Motor neuron (in vitro differentiated cells): ENCODE measurements at places on chromosomes 7 and 10.

- ATAC-seq, result no peak
Measured at GRCh38 chr10:69279110-69279509, 814 bp downstream of the HK1 start.

DNA sequence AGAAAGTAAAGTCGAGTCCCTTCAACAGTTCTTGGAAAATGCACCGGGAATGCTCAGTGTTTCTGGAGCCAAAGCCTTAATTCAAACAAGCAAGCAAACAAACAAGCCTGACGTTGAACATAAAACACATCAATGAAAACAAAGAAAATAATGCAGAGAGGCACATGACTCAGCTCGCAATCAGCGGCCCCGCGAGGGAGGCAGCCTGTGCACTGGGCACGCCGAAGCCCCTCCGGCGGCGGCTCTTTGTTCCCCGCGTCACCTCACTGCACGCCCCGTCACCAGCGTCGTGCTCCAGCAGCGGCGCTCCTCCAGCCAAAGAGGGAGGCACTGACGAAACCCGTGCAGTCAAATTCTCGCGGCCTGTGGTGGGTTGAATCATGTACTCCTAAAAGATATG, 151.5 kb downstream of the DNAJB6 start:
- no peak for ATAC-seq

- ATAC-seq, result peak; percentile 60
Measured at GRCh38 chr10:93495654-93496321, 624 bp upstream of the CEP55 start.

DNA sequence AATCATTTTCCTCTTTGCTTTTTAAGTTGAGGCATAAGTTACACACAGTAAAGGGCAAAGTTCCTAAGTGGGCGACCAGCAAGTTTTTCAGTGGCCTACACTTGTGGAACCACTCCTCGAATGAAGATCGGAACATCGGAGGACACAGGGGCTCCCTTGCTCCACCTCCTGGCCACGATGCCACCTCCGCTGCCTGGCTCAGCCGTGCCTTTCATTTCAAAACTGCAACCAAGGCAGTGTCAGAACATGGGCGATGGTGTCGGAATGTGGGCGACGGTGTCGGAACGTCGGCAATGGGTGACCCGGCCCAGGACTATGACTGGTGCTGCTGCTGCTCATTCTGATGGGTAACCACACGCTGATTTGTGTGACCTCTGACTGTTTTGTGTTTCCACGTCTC, 9.6 kb upstream of the VIPR2 start:
- ATAC-seq, result no peak

- no peak for ATAC-seq
Measured at GRCh38 chr7:46577394-46577793, 656.3 kb upstream of the IGFBP3 start.

DNA sequence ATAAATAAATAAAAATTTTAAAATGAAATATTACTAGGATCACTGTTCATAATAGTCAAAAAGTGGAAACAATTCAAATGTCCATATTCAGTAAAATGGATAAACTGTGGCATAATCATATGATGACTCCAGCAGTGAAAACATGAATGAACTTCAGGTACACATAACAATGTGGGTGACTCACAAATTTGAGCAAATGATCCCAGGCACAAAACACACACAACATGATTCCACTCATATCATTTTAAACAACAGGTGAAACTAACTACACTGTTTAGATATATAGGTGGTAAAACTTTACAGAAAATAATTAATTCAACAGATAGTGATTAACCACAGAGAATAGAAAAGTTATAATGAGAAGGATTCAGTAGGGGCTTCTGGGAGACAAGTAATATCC, 14.7 kb upstream of the SAMD8 start:
- ATAC-seq, result no peak

GRCh38 chr7:128215739-128216138, 25.3 kb upstream of the LEP start:
- ATAC-seq, result no peak

- no peak for ATAC-seq
Measured at GRCh38 chr10:112706577-112706976, 243.5 kb upstream of the TCF7L2 start.

GRCh38 chr7:107387128-107387527, 82.7 kb upstream of the GPR22 start:
- ATAC-seq, result no peak

- ATAC-seq, result no peak
Measured at GRCh38 chr7:114026486-114027089, 107.8 kb upstream of the PPP1R3A start.

GRCh38 chr7:132417103-132417906, 159.0 kb downstream of the PLXNA4 start:
- ATAC-seq, result peak; percentile 85

GRCh38 chr10:77633376-77633775, 4.2 kb downstream of the KCNMA1 start:
- no peak for ATAC-seq

DNA sequence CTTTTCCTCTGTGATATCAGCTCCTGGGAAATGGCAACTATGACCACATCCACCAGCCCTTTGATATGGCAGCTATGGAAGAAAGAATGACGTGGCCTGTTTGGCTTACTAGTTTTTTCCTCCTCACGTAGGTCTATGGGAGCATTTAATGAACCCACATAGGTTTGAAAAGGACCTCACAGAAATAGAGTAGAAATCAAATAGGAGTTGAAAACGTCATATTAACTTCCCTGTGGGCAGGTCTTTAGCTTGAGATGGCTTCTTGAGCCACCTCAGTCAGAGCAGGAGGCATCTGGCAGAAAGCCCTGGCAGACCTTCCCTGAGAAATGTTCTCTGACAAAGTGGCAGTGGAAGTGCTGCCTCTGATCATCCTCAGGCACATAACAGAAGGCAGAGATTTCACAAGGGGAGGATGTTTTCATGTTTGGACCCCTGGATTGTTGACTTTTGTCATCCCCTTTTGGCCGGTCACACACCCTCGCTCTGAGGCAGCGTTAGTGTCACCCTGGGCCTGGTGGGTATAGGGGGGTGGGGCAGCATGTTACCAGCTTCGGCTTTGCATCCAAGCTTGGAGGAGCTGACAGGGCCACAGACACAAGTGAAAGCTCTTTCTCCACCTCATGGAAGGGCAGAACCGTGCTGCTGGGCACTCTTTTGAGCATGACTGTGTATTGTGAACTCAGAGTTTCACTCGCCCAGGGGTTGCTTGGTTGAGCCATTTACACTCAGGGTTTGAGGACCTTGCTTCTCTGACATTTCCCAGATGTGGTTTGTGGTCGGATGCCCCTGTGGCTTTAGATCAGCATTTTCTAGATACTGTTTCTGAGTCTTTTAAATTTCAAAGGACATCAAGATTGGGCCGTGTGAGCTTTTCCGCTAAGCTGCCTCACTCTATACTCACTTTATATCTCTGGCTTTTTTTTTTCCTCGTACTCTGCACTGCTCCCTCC, 184.2 kb downstream of the STK31 start:
- ATAC-seq, result peak; percentile 11

GRCh38 chr10:58412502-58412961, 27.3 kb downstream of the TFAM start:
- ATAC-seq, result no peak

- ATAC-seq, result no peak
Measured at GRCh38 chr7:85239109-85239508, 52.3 kb upstream of the SEMA3D start.
